Renal cortex interstitium (tissue), 15 donors: ENCODE measurements at places on chromosomes 16 and 17. TPM values are rescaled to one million over a fixed set of nuclear protein-coding genes. Genes with fewer than 3 reads are reported as not detected.

DNA sequence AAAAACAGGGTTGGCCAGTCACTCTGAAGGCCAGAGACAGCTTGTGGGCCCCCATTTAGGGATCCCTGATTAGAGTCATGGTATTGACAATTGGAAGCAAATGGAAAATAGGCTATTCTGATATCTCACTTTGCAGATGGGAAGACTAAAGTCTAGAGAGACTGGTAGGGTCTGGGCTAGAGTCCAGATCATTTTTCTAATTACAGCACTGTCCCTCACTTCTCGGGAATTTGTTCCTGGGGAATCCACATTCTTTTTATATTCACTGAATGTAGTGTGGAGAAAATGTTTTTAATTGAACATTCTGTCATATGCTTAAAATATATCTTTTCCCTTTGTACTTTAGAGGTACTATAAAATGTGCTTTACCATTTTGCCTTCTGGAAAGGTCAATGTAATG is 1.1 kb downstream of the KATNIP start:
- no peak for DNase-seq

- DNase-seq: no peak
Measured at GRCh38 chr16:10668322-10669045, 26.2 kb downstream of the TEKT5 start.

GRCh38 chr17:55705847-55706246 is 16.8 kb downstream of the TMEM100 start:
- DNase-seq: no peak

- no peak for DNase-seq
Measured at GRCh38 chr17:51006601-51007000, 114.1 kb downstream of the SPAG9 start.

GRCh38 chr16:2822158-2822495 is 5.1 kb downstream of the PRSS21 start:
- DNase-seq: no peak

DNA sequence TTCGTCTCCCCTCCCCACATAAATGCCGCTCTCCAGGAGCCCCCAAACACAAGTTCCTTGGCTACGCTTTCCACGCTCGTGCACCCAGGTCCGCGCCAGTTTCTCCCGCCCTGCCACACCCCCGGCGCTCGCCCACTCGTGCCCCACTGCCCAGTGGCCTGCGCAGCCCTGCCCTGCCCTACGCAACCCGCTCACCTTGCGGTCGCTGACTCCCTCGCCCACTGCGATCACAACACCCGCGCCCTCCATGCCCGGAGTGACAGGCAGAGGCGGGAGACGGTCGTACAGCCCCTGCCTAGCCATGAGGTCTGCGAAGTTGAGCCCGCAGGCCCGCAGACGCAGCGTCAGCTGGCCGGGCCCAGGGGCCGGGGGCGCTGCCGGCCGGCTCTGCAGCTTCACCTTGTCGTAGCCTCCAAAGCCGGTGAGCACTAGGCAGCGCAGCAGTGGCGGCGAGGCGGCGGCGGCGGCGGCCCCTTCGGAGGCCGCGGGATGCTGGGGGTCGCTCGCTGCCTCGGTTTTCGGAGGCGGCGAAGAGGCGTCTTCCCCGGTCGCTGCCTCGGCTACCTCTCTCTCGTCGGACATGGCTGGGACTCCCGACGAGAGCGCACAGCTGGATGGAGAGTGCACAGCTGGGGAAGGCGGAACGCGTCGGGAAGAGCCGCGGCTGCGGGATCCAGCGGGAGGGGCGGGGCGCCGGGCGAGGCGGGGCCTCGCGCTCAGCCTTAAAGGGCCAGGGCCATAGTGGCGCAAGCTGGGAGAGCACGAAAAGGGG is at the start of gene VAT1:
TSS of gene VAT1 (minus strand) at position 645 of the 772 bp plus-strand sequence. CDS start at position 582, 63 bp downstream.
- peak; percentile 70 for DNase-seq

- DNase-seq: no peak
Measured at GRCh38 chr17:63361182-63361581, 84.9 kb downstream of the CYB561 start.

- DNase-seq: peak; percentile 61
Measured at GRCh38 chr17:32483451-32484019, 3.3 kb upstream of the CDK5R1 start.

DNA sequence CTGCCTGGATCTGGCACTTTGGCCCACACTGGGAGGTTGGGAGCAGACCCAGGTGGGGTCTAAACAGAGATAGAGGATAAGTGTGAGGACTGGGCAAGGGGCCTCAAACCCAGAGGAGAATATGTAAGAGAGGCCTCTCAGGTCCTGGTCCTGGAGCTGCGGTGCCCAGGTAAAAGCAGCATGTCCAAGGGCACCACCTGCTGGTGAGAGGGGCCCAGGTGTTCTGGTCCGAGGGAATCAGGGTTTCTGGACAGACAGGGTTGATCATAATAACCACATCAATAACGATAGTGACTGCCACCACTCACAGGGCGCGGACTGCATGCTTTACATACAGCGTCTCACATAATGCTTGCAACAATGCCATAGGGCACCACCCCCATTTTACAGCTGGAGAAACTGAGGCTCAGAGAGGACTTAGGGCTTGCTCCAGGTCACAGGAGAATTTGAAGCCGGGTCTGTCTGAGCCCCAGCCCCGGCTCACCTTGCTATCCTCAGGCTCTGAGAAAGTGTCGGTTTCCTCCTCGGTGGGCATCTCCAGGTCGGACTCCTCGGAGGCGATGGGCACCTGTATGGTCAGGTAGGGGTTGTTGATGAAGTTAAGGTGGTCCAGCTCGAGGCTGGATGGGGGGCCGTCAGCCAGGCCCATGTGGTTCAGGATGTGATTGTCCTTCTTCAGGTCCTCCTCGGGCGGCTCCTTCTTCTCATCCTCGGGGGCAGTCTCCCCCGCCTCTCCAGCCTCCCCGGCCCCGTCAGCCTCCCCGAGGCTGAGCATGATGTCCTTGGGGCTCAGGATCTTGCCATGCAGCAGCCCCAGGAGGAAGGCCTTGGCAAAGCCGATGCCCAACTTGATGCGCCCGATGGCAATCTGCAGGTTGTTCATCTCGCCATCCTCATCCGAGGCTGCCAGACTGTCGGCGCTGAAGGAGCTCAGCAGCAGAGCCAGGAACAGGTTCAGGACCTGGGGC is 19.1 kb upstream of the CD79B start:
- no peak for DNase-seq

GRCh38 chr16:76946879-76947278 is 244.1 kb upstream of the MON1B start:
- no peak for DNase-seq

The HS3ST3B1 gene
- polyA plus RNA-seq: 25.7 TPM

The SMIM36 gene
- polyA plus RNA-seq: not detected

The DOC2B gene
- polyA plus RNA-seq: 84.3 TPM

The VPS25 gene
- polyA plus RNA-seq: 86.2 TPM
